EH (cell line): ENCODE measurements at places on chromosomes 2 and 18.
A peak's percentile ranks its signal among the peaks of the same experiment; 100 is the strongest.

DNA sequence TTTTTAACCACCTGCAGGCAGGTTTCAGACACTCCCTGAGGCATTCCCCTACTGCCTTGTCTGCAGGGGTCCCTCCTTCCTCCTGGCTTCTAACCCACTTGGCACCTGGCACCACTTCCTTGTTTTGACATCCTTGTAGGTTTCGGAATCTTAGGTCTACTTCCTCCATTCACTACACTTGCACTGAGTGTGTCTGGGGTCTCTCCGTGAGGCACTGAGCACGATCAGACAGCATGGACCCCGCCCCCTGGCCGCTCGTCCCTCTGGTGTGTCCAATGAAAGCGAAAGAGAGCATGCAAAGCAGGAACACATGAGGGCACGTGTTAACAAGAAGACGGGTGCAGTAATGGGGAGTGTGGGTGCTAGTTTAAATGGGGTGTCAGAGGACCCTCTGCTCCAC is 63.8 kb downstream of the HAUS1 start:
- DNase-seq: no peak

DNA sequence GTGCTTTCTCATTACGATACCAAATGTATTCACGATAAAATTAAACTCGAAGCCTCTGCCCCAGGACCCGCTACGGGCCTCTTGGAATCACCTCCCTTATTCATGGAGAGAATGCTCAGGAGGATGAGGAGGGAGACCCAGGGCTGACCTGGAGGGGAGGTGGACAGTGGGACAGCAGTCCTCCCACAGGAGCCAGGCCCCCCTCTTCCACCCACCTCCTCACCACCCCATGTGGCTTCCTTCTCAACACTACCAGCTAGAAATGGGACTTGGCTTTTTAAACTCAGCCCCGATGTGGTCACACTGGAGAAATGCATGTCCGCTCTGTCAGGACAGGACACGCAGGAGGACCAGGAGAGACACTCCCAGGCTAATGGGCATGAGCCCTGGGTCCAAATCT is 147.9 kb upstream of the ID2 start:
- DNase-seq: no peak

DNA sequence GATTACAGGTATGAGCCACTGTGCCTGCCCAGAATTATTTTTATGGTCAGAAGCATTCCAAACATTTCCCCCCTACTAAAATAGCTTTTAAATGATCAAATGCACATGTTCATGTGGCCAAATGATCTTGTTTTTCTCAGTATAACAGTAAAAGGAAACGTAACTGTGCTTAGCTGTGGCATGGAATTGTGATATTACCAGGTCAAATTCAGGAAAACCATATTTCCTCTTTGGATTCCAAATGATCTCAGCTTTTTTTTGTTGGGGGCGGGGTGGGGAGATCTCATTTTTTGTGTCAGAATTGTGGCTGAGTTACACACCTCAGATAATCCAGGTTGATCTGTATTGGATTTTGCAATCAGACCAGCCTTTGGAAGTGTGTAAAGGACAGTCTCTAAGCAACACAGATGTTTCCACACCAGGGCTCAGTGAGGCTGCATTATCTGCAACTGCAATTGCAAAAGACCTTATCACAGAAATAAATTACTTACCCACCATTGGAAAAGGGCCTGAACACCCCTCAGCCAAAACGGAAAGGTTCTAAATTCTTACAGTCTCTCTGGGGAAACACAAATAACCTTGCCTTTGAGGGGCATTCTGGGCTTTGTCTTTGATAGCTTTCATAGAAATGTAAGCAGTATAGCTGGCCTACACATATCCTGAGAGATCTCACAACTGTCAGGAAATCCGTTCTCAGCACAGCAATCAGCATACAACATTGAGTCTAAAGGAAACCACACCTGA is 8.4 kb downstream of the CASP10 start:
- no peak for DNase-seq

- DNase-seq: no peak
These were observed 199.3 kb upstream of the HDAC4 start for GRCh38 chr2:239600001-239600593.

DNA sequence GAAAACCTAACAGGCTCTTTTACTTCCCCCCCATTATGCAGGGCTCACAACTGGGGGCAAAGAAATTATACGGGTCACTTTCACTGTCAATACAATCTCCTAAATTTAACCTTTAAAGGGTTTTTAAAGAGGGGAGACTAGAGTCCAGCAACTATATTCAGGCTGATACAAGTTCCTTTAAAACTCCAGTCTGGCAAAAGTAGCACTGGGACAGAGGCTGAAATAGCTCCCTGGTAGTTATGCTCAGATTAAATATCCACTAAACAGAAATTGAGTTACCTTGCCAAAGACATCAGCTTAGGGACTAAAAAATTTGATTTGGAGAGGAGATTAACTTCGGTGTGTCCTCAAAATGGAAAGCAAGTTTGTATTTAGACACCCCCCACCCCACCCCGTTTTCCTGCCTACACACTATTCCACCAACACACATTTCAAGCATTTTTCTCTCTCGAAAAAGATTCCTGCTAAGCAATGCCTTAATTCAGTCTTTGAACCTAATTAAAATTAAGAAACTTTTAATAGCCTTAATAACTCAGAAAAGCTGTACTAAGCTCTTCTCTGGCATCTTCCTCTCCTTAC is 127.2 kb downstream of the OSBPL1A start:
- no peak for DNase-seq

GRCh38 chr2:79993144-79993543 is 311.4 kb downstream of the LRRTM1 start:
- DNase-seq: peak; percentile 79

DNA sequence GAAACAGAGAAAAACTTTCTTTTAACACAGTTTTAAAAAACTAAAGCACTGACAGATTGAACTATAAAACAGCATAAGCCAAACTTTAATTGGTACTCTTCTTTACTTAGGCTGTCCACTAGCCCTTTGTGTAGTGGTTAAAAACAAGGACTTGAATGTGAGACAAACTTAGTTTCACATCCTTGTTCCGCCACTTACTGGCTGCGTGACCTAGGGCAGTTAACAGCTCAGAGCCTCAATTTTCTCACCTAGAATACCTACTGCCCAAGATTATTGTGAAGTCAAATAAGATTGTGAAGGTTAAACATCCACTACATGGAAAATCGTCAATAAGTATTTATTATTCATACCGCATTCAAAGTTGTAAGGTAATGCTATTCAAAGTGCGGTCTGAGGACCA is 2.0 kb downstream of the WDR35 start:
- no peak for DNase-seq

- no peak for DNase-seq
These were observed 17.7 kb downstream of the HOXD1 start for GRCh38 chr2:176206136-176206535.

GRCh38 chr18:44592639-44593038 is 88.0 kb upstream of the SETBP1 start:
- DNase-seq: peak; percentile 82

- no peak for DNase-seq
These were observed 27.2 kb downstream of the STEAP3 start for GRCh38 chr2:119250718-119251290.

DNA sequence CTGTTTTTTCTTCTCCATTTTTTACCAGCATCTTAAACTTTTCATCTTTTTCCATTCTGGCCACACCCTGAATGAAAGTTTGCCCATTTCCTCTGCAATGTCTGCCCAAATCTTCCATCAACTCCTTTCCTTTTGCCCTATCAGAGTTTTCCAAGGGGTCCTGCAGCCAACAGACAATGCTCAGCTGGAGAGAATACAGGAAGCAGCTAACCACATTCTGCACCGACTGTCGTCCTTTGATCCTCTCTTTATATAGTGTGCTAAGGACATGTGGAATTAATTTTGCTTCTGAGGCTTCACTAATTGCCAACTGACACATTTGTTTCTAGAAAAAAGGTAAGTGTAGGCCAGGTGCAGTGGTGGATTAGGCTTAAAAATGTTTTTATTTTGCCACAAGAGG is 50.5 kb upstream of the DLX2 start:
- no peak for DNase-seq

DNA sequence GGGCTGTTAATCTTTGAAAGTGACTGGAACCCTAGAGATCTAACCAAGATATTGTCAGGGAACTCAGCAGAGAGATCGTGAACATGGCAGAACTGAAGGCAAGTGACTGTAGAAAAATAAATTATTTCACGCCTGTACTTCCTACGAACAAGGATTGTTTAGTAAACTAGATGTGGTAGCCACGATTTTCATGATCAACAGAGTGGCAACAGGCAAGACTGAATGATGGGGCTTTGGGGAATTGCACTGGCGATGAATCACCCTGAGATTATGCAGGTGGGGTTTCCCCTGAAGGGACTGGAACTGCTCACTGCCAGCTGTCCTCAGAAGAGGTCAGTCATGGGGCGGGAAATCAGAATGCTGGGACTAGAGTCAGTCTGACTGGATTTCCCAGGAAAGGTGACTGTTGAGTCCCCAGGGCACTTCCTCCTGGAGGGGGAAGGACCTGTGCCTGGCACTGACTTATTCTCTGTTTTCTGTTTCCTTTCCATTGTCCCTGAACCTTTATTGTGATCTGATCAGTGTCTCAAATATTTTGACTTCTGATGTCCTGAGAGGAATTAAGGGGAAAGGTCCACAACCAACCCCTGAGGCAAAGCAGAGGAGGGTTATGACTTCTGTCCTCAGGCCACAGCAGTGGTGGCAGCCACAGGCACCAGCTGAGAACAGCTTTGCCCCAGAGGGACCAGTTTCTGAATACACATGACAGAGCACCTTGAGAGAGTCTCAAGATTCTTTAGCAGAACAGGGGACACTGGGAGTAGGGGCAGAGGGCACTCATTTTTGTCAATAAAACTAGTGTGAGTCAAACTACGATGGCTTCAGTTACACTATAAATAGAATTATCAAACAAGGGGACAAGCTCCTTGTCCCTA is 70.0 kb downstream of the NAB1 start:
- DNase-seq: peak; percentile 63

DNA sequence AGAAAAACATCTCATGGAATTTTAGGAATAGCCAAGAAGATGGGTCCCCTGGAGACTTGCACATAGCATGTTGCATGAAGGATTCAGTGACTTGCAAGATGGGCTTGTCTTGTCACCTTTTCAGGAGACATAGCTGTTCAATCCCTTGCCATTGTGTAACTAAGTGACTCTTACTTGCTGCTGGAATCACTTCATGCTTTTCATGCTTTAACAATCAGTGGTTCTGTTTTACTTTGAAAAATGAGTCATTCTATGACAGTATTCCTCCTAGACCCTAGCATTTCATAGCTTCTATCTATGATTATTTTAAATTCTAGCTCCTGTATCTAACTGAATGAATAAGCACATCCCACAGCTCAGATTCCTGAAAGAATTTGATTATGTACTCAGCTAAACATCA is 2.8 kb downstream of the KYNU start:
- DNase-seq: peak; percentile 79

DNA sequence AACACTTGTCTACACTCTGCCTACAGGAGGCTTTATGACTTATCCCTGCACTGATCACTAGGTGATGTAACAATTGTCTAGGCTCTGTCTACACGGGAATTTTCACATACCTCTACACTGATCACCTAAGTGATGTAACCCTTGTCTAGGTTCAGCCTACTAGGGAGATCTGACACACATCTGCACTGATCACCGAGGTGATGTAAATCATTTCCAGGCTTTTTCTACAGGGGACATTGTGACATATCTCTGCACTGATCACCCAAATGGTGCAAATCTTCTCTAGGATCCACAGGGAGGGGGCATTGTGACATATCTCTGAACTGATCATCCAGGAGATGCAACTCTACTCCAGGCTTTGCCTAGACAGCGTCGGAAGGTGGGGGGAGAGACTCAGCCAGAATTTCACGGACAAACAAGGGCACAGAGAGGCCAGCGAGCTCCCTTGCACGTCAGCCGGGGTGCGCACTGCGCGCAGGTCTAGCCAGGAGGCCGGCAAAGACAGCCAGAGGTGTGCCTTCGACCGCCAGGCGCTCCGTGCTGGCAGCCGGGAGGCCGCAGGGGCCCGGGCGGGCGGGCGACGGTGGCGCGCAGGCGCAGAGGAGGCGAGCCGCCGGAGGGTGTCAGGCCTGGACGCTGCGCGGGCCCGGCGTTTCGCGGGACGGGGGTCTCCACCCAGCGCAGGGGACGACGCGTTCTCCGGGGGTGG is 46.9 kb upstream of the USP14 start:
- peak; percentile 51 for DNase-seq

DNA sequence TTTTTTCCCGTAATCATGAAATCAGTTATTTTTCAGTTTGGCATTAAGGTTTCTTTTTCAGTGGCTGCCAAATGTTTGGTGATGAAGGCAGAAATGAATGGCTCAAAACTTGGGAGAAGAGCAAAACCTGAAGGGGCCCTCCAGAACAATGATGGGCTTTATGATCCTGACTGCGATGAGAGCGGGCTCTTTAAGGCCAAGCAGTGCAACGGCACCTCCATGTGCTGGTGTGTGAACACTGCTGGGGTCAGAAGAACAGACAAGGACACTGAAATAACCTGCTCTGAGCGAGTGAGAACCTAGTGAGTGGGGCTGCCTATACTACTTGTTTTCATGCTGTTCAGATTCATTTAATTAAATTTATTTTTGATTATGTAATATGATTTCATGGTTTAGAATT is 29.2 kb upstream of the MSH2 start:
- DNase-seq: no peak

- DNase-seq: no peak
These were observed 5.6 kb upstream of the HS6ST1 start for GRCh38 chr2:128324008-128324896.

- no peak for DNase-seq
These were observed 415.8 kb upstream of the DSEL start for GRCh38 chr18:67932271-67932670.

GRCh38 chr18:44883671-44884070 is 203.0 kb downstream of the SETBP1 start:
- DNase-seq: no peak

DNA sequence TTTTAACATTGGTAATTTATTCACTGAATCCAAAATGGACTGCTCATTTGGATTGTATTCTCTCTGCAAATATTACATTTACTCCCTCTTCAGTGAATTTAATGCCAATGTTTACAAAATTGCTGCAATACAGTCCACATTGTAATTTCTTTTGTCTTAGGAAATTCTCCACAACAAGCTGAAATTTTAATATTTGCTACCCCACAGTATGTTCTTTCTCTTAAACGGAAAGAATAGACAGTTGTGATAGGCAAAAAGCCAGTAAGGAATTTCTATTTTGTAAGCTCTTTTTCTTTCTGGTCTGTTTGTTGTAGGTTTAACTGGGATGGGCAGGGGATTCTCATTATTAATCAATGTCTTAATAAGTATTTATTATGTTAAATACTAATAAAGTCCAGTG is 92.0 kb downstream of the CSRNP3 start:
- no peak for DNase-seq
